ENCODE measurements at places on chromosomes 5 and 9. TPM values are rescaled to one million over a fixed set of nuclear protein-coding genes. Genes with fewer than 3 reads are reported as not detected.

- no peak for DNase-seq
Observed at GRCh38 chr5:77928776-77929300, 152.7 kb upstream of the TBCA start.

The ENTPD2 gene
- not detected for total RNA-seq

The ASTN2 gene
- 9.5 TPM for total RNA-seq

DNA sequence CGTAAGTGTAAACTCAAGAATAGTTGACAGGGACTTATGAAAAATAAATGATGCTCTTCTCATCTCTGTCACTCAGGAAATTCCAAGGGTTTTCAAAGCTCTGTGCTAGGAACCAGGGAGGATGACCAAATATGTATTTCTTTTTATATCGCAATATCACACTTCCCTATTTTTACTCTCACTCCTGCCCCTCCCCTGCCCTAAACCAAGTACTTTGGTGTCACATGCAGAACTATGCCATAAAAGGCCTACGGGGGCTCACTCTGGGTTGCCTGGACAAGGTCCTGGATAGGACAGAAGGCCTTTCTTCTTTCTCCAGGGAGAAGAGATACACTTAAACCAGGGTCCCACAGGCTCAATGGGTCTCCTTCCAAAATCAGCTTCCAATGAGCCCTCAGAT is 8.3 kb upstream of the RETREG1 start:
- DNase-seq: no peak

The PCDHA12 gene
- total RNA-seq: not detected

The PLPPR1 gene
- not detected for total RNA-seq

The CRB2 gene
- not detected for total RNA-seq

The PCDHGC5 gene
- 2.6 TPM for total RNA-seq

The TRMO gene
- total RNA-seq: 10.5 TPM

DNA sequence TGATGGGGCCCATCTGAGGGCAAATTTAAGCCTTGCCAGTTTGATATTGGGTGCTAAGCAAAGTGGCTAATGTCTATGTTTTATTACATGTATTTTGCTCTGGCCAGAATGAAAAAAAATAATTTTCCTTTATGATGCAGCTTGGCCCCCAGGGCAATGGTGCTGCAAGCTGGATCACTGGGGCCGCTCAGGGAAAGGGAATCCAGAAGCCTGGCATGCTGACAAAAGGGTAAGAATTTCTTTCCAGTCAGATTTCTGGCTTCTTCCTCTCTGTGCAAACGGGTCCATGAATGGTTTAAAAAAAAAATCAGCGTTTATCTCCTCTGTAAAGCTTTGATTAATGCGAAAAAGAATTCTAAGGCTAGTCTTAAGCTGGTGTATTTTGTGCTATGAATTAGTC is 138.4 kb downstream of the MAPKAP1 start:
- peak; percentile 57 for DNase-seq

DNA sequence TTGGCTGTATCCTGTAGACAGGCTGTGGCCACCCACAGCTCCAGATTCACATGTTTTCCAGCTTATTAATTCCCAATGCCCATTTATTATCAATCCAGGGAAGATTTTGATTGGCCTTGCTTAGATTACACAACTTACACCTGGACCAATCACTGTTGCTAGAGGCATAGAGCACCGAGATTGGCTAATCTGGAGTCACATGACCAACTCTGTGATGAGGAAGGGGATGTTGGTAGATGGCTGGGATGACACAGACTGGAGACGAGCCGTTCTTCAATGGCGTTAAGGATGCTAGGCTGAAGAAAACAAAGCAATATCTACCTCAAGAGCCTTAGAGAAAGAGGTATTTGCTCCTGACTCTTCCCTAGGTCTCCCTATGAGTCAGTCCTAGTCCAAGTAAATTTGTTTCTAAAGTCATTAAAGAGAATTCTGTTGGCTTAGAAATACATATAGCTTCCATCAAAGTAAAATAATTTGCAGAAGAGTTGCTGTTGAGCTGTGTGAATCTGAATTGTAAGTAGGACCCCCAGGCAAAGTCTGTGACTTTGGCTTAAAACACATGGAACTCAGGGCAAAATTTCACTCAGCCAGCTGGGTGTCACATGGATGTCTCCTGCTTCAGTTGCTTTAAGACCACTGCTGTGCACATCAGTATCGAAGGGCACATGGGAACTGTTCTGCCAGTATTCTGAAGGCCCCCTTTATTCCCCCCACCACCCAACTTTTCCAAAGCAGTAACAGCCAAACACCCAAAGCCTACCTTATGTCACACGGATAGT is 326.4 kb upstream of the KLF4 start:
- no peak for DNase-seq

GRCh38 chr5:95713960-95714710 is 17.0 kb upstream of the RHOBTB3 start:
- DNase-seq: no peak

GRCh38 chr5:151820271-151820670 is 48.5 kb downstream of the G3BP1 start:
- no peak for DNase-seq

The SLC45A2 gene
- total RNA-seq: not detected

The HMMR gene
- total RNA-seq: 31.7 TPM

- DNase-seq: peak; percentile 51
Observed at GRCh38 chr5:74141053-74141452, 499.5 kb downstream of the ENC1 start.

The EHMT1 gene
- total RNA-seq: 46.8 TPM

The TUSC1 gene
- 0.41 TPM for total RNA-seq

DNA sequence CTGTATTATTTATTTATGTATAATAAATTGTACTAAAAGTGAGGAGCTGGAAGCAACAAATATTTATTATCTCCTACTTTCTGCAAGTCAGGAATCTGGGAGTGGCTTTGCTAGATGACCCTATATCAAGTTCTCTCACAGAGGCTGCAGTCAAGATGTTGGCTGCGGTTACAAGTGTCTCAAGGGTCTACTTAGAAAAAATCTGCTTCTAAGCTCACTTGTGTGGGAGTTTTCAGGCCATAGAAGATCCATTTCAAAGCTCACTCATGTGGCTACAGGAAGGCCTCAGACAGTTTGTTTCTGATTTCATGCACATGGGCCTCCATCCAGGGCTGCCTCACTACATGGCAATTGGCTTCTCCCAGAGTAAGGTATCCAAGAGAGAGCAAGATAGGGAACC is 551.1 kb downstream of the CAAP1 start:
- no peak for DNase-seq

DNA sequence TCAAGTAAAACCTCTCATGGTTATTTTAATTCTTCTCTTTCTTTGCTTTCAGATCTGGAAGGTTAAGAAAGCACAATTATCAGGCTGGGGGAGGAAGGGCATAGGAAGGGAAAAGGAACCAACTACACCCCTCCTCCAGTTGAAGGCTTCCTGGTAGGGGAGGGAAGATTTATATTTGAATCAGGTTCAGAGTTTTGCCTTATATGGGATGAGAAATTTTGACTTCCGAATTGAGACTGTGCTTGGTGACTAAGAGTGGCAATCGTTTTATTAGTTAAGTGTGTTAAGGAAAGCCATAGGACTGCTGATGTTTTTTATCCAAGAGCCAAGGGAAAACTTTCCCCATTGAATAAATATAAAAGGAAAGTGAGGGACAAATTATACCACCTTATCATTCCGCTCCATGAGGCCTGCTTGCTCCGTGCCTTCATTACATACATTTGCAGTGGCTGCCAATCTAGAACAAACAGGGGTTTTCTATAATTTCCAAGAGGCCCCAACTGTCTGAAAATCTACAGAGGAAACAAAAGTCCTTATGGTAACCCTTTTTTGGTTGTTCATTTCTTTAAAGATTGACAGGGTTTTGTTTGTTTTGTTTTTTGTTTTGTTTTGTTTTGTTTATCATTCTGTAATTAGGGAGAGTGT is 115.7 kb upstream of the EPB41L4A start:
- no peak for DNase-seq

DNA sequence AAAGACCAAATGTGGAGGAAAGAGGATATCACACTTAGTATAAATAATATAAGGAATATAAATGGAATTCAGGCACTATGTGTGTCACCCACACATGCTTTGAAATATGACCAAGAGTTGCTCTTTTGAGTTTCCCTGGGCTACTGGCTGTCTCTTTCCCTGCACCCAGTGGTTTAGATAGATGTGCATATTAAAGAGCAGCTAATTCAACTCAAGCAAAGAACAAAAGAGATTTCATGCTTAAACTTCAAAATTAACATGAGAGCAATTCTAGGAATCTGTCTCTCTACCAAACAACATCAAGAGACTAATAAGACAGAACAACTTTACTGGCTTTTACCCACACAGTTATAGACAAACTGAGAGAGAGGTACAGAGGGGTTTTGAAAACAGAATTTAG is 38.0 kb upstream of the ITGA1 start:
- DNase-seq: no peak

The OMD gene
- total RNA-seq: not detected

The GCNT4 gene
- total RNA-seq: 4.4 TPM

DNA sequence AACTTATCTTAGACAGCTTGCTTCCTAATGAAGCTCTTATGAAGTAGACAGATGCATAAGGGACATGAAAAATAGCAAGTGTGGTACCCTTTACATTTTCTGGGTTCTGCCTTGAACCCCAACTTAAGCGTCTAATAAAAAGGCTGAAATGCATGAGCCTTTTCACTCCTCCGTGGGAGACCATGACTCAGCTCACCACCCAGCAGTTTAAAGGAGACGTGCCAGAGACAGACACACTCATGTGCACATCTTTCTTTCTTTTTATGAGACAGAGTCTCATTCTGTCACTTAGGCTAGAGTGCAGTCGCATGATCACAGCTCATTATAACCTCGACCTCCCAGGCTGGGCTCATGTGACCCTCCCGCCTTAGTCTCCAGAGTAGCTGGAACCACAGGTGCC is 22.3 kb downstream of the CTXN3 start:
- no peak for DNase-seq

DNA sequence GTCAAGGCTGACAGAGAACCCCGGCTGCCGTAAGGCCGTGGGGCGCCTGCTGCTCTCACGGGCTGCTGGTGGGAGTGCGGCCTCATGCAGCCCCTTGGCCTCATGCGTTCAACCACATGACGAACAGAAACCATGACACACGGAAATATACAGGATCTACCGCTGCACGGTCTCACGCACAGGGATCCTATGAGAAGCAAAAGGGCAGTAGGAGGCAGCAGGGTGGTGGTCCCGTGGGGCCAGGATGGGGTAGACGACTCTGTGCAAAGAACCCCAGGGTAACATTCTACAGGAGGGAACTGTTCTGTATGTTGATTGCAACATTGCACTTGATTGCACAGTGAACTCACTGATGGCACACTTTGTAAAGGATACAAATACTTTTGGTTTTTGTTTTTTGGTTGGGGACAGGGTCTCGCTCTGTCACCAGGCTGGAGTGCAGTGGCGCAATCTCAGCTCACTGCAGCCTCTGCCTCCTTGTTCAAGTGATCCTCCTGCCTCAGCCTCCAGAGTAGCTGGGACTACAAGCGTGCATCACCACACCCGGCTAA is 51.6 kb downstream of the NACC2 start:
- no peak for DNase-seq

DNA sequence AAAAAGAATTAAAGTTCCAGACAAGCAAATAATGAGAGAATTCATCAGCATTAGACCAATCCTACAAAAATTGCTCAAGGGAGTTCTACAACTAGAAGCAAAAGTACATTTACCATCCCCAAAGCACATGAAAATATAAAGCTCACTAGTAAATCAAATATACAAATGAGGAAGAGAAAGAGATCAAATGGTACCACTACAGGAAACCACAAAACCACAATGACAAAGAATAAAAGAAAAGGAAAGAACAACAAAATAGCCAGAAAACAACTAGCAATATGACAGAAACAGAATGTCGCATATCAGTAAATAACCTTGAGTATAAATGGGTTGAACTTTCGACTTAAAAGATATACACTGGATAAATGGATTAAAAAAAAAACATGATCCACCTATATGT is 739.0 kb downstream of the DTWD2 start:
- DNase-seq: no peak

GRCh38 chr9:99561509-99561917 is 260.2 kb upstream of the NR4A3 start:
- no peak for DNase-seq

- DNase-seq: peak; percentile 49
Observed at GRCh38 chr9:124040186-124040931, 28.8 kb downstream of the LHX2 start.

DNA sequence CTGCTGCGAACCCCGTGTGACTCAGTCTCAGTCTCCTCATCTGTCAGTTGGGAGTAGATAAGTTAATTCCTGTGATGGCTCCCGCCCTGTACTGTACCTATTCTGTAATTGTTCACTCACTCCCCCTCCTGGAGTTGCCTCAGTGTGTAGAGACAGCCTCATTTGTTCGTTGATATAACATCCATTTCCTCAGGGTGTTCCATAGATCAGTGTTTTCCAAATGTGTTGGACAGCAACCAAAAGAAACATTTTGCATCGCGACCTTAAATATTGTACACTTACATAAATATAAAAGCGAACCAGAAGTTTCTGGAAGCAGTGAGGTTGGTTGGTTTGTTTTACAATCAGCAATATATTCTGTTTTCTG is 698 bp downstream of the NFX1 start:
- no peak for DNase-seq

DNA sequence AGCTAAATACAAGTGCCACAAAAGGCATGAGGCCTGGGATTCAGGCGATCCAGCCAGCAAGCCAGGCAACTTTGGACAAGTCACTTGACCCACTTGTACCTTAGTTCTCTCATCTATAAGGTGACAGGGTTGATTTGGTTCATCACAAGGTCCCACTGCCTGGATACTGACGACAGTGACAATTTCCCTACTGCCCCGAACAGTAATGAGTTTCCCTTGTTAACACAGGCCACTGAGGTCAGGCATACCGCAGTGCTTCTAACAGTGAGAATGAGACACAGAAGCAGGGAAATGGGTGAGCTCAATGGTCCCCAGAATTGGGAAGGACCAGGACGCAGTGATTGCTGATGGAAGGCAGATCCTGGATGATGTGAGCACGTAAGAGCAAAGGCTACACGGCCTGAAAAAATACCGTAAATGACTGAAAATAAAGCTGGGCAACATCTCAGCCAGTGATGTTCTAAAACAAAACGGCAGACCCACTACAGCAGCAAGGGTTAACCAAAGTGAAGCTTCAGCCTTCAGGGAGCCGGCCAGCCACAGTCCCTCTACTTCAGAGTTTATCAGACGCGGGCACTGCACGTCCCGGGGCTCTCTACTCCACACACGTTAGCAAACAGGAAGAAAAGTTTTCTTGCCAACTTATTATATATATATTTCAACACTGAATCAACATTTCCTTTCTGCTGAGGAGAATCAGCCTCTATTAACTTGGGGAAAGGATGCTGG is 846 bp downstream of the MGAT1 start:
- DNase-seq: no peak

DNA sequence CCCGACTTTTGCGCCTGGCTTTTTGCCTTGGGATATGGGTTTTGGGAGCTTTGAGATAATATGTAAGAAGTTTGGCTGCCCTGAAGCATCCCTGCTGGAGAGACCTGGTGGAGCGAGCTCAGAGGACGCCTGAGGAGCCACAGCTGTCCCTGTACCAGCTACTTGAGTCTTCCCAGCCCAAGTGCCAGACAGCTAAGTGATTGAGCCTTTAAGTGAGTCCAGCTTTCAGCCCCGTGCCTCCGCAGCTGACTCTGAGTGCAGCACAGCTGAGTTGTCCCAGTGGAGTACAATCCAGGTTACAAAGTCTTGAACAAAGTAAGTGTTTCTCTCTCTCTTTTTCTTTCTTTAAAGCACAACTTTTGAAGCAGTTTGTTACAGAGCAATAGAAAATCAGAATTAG is 203.8 kb upstream of the DAP start:
- no peak for DNase-seq

GRCh38 chr5:1011226-1011631 is 2.6 kb downstream of the NKD2 start:
- no peak for DNase-seq

GRCh38 chr5:170450061-170450669 is 53.7 kb upstream of the KCNIP1 start:
- no peak for DNase-seq

The CYLC2 gene
- total RNA-seq: not detected

Measured in HFFc6 (cell line).